Mammary epithelial cell (primary cell): ENCODE measurements at places on chromosomes 13 and 19.
A peak's percentile ranks its signal among the peaks of the same experiment; 100 is the strongest.

- no peak for DNase-seq
Measured at GRCh38 chr13:81375709-81376108, 1034.8 kb upstream of the SPRY2 start.

DNA sequence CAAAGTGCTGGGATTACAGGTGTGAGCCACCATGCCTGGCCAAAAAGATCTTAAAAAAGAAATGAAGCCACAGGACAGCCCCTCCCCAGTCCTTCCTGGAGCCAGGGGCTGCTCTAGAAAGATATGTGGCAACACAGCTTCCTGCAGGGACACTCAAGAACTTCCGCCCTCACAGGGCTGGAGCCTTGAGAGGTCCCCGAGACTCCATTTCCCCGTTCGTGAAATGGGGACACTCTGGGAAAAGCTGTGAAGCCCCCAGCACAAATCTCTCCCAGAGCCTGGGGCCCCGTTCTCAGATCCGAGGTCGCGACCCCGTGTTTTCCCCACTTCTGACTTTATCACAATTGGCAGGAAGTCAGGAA lies 2.5 kb upstream of the GPX4 start:
- no peak for DNase-seq

- DNase-seq: no peak
Measured at GRCh38 chr13:48429886-48430285, 17.0 kb upstream of the LPAR6 start.

DNA sequence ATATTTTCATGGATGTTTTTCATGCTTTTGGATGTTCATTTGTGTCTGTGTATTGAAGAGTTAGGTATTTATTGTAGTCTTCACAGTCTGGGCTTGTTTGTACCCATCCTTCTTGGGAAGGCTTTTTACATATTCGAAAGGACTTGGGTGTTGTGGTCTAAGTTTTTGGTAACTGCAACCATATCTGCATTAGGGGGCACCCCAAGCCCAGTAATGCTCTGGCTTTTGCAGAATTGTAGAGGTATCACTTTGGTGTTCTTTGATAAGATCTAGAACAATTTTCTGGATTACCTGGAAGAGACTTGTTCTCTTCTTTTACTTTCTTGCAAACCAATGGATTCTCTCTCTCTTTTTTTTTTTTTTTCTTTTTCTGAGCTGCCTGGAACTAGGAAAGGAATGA lies 581.3 kb downstream of the DACH1 start:
- no peak for DNase-seq

GRCh38 chr13:40762849-40763248 lies 8.1 kb downstream of the MRPS31 start:
- DNase-seq: no peak

- no peak for DNase-seq
Measured at GRCh38 chr13:62040078-62040477, 624.4 kb upstream of the PCDH20 start.

DNA sequence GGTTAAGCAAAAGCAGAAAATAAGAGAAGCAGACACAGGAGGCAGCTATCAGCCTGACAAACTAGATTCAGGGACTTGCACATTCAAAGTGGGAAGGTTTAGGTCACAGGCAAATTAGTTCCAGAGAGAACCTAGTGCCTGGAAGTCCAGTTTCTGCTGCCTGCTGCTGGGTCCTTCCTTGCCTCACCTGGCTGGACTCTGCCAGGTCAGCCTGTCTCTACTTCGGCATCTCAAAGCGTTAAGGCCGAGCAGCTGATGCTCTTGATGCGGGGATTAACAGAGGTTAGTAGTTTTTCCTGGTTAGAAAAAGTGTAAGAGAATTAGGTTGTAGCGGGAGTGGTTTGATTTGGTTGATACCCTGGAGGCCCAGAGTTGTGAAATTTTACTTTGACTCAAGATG lies 52.0 kb downstream of the KLF5 start:
- no peak for DNase-seq

GRCh38 chr19:56687031-56687430 lies 15.5 kb upstream of the ZNF835 start:
- no peak for DNase-seq

DNA sequence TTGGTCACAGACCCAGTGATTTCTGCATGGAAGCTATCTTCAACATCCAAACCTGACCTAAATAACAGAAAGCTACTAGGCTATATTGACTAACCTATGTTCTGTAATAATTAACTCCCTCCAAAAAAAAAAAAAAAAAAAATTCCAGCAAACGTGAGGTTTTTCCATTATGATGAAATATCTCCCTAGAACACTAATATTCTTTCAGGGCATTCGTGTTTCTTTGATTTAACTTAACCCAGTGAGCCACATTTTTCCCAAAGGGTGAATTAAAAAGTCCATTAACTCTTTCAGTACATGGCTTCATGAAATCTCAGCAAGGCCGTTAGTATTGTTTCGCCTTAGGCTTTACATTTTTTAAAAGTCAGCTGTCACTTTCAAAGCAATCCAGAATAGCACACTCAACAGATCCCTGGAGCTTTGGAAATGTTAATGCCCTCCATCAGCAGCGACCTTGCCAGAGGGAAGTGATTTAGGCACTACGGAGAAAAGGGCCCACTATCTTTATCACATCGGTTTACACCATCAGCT lies 175.8 kb downstream of the DCT start:
- peak; percentile 30 for DNase-seq

- DNase-seq: no peak
Measured at GRCh38 chr13:78437781-78438180, 165.6 kb downstream of the POU4F1 start.

GRCh38 chr19:58559275-58560006 lies 1.0 kb upstream of the UBE2M start:
- DNase-seq: peak; percentile 77

GRCh38 chr13:75250526-75251178 lies 231.3 kb downstream of the TBC1D4 start:
- peak; percentile 53 for DNase-seq

- no peak for DNase-seq
Measured at GRCh38 chr19:50280983-50281382, 48.2 kb downstream of the KCNC3 start.

- DNase-seq: no peak
Measured at GRCh38 chr19:42155796-42156195, 23.6 kb upstream of the POU2F2 start.

DNA sequence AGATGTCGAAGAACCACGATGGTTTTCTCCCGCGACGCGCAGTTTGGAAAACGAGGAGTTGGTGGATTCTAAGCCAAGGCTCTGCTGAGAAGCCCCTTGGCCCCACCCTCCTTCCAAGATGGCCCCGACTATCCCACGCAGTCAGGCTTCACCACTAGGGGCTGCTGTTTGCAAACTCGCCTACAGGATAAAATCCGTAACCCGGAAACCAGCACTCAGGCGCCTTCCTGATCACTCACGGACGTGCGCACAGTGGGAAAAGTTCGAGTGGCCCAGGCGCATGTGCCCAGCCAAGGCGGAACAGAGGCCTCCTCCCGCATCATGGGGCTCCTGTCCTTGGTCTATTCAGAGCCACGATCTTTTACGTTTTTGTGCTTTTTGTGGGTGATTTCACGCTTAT lies 19.2 kb upstream of the UQCR11 start:
- DNase-seq: no peak

DNA sequence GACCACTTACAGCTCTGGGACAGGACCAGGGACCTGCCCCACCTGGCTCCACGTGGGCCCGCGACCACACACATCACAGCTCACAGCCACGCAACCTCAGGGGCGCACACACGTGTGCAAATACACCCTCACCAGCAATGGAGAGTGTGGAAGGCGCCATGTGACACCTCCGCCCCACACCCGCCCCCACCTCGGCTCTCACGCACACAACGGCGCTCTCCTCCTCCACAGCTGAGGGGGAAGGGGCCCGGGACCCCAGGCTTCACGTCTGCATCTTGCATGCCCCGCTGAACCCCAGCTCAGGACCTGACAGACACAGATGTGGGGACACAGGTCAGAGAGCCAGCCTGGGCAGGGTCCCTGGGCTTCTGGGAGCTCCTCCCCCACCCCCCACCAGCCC lies 6.4 kb upstream of the SHISA7 start:
- no peak for DNase-seq

DNA sequence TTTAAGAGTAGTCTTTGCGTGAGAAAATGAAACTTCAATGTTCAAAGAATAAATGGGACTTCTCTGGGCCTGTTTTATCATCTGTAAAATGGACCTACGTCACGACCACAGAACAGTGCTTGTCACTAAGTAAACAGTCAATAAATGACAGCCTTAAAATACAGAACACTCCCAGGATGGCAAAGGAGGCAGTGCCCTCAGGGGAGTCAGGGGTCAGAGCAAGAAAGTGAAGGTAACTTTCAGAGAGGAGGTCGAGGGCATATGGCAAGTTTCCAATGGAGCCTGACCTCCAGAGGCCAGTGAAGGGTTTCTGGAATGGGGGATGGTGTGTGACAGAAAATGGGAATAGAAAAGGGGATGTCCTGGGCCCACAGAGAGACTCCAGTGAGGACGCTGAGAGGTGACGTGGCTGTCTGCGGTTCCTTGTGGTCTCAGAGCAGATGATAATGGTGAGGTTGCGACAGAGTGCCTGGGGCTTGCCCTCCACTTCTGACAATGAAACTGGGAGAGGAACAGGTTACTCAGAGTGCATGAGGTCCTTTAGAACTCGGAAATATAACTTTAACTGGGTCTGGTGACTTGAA lies 91.8 kb downstream of the UBL3 start:
- peak; percentile 59 for DNase-seq

DNA sequence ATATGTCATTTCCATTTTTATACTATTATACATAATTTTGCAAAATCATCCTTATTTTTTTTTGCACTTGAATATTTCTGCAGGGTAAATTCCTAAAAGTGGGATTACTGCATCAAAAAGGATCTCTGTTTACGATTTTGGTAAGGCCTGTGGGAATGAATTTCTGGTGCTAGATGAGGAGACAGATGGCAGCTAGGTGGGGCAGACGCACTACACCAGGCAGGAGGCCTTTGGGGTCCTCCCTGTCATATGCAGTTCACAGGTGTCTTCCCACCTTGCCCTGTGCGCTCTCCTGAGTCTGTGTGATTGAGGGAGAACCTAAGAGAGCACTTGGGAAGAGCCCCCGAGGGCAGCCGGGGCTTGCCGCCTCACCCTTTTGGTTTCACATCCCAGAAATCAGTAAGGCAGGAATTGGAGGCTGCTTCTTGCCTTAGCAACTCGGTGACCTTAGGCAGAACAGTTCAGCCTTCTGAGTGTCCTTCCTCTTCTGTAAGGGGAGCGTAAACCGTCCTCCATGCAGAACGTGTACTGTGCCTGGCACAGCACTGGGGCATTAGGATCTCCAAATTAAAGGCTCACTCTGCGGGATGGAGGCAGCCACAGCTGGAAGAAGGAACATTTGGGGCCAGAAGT lies 13.4 kb upstream of the GJB2 start:
- no peak for DNase-seq

DNA sequence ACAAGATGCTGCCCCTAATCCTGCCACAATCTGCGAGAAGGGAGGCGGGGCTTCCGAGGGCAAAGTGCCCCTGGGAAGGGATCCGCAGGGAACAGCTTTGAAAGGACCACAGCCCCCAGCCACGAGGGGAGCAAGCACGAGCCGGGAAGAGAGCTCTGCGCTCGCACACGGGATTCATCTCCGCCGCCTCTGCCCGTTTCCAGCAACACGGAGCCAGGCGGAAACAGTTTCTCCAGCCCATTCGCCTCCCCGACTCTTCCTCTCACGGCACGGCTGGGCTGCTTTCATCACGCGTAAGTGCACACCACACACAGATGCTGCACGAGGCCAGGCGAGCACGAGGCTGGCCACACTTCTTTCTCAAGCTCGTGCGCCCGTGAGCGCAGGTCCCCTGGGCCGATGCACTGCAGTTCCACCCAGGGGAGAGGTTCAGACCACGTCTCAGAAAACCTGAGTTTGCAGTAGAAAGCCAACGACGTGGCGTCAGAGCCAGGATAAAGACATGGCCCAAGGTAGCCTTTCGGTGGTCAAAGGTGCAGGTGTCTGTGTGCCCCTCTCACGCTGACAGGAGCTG lies 33.6 kb downstream of the NAXD start:
- DNase-seq: no peak

GRCh38 chr19:49827034-49827433 lies 8.9 kb downstream of the MED25 start:
- DNase-seq: no peak

- DNase-seq: peak; percentile 32
Measured at GRCh38 chr19:29878973-29879654, 62.9 kb upstream of the URI1 start.

DNA sequence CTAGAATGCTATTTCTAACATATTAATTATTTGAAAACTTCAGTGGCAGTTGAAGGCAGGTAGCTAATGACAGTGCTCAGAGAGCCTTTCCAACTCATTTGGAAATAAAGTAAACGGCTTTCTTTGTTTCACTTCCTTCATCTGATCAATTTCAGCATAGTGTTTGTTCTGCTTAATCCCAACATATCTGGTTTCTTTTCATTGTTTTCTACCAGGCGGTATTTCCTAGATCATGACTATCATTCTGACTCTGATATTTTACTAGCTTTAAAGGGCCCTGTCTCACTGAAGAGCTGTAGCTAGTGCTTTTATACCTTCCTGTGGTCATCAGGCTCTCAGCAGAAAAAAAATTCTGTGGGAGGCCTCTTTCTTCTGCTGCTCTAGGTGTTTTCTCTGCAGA lies 178.6 kb downstream of the RBM26 start:
- no peak for DNase-seq

- no peak for DNase-seq
Measured at GRCh38 chr19:50640368-50640767, 687 bp upstream of the SYT3 start.

DNA sequence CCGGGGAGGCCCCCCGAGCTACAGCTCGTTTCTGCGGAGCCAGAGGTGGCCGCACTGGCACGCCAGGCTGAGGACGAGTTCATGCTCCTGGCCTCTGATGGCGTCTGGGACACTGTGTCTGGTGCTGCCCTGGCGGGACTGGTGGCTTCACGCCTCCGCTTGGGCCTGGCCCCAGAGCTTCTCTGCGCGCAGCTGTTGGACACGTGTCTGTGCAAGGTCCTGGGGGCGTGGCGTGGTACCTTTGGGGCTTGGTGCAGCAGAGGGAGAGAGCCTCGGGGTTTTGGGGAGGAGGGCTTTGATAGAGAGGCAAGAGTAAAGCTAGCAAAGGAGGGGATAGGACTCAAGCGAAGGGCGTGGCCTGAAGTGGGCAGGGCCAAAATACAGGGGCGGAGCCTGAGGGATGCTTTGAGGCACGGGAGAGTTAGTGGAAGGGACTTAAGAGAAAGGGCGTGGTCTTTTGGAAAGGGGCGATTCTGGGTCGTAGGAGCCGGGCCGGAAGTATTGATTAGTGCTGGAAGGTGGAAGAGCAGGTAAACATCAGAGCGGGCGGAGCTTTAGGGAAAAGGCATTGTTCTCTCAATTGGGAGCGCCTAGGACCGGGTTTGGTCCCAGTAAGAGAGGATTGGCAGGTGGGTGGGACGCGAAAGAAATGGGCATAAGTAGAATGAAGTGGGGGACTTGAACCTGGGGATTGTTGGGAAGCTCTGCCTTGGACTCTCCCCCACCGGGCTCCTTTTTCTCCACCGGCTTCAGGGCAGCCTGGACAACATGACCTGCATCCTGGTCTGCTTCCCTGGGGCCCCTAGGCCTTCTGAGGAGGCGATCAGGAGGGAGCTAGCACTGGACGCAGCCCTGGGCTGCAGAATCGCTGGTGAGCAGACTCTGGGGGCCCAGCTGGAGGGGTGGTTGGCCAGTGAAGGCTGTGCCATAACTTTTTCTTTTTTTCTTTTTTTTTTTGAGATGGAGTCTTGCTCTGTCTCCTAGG lies 1.2 kb downstream of the PPM1N start:
- no peak for DNase-seq
